T-helper 22 cell (primary cell): ENCODE measurements at places on chromosomes 12 and 14.
A peak's percentile ranks its signal among the peaks of the same experiment; 100 is the strongest.

GRCh38 chr12:113155646-113156045 is 6.1 kb downstream of the CFAP73 start:
- DNase-seq = no peak

DNA sequence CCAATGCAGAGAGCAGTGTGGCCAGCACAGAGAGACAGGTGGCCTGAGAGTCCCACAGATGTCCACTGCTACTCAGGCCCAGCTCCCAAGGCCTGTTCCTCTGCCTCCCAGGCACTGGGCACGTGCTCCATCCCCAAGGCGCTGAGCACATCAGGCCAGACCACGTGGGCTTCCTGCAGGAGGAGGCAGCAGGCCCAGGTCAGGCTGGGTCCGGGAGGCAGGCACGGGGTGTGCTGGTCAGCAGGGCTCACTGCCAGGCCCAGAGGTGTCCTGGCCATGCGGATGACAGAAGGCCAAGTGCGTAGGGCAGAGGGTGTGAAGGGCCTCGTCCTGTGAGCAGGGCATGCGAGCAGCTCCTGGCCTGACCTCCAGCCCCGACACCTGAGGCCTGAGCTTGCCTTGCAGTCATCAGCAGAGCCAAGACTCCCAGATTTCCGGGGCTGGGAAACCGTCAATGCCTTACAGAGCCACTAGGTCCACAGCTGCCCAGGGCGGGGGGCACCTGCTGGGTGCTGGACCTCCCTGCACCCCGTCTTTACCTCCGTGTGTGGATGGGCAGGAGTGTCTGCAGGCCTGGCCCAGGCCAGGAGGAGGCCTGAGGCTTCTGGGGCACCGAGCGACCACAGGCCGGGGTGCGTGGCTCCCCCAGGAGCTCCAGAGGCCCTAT is 14.9 kb downstream of the TRMT61A start:
- DNase-seq = no peak

GRCh38 chr14:56888274-56888673 is 78.0 kb upstream of the OTX2 start:
- no peak for DNase-seq

- DNase-seq = no peak
Observed at GRCh38 chr14:99190696-99191394, 81.2 kb downstream of the BCL11B start.

- no peak for DNase-seq
Observed at GRCh38 chr12:120361506-120362208, 7.3 kb downstream of the MSI1 start.

- no peak for DNase-seq
Observed at GRCh38 chr14:74500417-74501134, 7.0 kb downstream of the ISCA2 start.

- DNase-seq = no peak
Observed at GRCh38 chr12:94062796-94063635, 85.4 kb upstream of the PLXNC1 start.

GRCh38 chr12:32025906-32026305 is 66.7 kb downstream of the RESF1 start:
- no peak for DNase-seq

- no peak for DNase-seq
Observed at GRCh38 chr14:64459405-64460136, 5.7 kb upstream of the AKAP5 start.

GRCh38 chr12:108560321-108560721 is 652 bp downstream of the SART3 start:
- no peak for DNase-seq

- no peak for DNase-seq
Observed at GRCh38 chr12:94495445-94496115, 35.9 kb upstream of the CEP83 start.

- no peak for DNase-seq
Observed at GRCh38 chr12:18684430-18684829, 53.4 kb downstream of the PLCZ1 start.

- DNase-seq = peak; percentile 42
Observed at GRCh38 chr12:46371718-46372543, 642 bp downstream of the SLC38A2 start.

DNA sequence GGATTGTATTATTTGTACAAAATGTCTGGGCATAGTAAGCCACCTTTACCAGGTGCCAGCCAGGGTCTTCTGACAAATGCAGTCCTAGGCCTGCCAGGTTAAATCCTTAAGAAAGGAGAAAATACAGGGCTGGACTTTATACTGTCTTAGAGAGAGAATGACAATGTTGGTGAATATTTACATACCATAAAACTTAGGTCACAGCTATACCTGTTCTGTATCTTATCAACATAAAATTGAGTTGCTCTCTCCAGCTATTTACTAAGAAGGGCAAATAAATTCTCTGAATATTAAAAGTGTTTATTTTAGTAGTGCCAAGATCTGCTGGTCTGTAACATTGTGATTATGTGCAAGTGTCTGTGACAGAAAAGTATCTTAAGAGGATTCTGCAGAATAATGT is 971.1 kb downstream of the AACS start:
- no peak for DNase-seq

DNA sequence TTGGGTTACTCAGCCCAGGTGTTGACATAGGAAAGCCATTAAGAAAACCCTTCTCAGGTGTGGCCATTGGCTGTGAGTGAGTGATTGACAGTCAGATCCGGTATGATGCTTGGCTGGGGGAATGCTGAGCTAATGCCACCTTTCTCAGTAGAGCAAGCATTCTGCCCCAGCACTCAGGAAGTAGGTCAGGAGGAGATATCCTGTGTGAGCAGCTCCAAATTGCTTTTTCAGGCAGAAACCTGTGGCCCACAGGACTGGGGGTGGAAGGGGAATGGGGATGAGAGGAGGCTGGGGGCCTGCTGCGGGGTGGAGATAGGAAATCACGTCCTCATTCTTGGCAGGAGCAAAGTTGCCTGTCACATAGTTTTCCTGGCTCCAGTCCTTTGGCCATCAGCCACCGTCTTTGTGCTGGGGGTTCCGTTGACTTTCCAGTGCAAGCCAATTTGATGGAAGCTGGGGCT is 55.7 kb downstream of the NINJ2 start:
- DNase-seq = no peak

DNA sequence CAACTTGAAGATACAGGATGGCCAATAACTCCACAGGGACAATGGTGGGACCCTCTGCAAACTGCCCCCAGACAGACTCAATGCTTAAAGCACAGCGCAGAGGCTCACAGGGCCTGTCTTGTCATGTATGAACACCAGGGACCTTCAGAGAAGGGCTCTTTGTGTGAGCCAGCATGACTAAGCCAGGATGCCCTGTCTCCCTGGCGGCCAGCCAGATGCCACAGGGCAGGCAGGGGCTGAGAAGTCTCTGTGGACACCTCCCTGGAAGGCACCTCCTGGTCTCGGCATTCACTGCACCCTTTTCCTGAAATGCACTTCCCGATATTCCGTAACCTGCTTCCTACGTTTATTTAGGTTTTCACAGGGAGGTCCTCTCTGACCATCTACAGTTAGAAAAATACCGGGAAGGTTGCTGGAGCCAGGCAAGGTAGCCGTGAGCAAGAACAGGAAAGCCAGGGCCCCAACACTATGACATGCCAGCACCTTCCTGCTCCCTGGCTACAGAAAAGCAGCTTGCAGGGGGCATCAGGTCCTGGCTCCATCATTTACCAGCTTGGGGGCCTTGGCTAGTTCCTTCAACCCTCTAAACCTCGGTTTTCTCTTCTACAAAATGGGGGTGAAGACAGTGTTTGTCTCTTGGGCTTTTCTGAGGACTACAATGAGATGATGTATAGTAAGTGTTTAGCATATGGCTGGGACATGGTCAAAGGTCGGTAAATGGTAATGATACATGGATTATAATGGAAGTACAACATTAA is 65.0 kb downstream of the PITPNM2 start:
- no peak for DNase-seq

DNA sequence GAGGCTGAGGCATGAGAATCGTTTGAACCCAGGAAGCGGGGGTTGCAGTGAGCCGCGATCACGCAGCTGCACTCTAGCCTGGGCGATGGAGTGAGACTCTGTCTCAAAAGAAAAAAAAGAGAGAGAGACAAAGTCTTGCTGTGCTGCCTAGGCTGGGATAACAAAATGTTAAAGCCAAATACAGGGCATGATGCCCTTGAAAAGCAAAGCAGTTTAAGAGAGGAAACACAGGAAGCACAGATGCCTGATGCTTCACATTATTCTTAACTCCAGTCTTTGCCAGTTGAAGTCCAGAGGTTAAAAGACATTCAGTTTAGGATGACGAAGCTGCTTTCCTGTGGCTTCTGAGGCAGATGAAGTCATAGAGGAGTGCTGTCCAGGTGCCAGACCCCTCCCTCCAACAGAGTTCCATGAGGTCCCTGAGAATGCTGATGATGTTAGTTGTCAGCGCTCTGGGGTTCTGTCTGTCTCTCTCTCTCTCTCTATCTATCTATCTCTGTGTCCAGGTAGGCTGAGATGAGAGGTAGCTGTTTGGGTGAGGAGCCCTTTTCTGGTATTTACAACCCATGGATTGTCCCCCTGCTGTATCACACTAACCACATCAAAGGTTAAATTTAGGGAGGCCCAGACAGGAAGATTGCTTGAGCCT is 4.9 kb upstream of the MRPL52 start:
- no peak for DNase-seq

GRCh38 chr12:112904571-112904970 is 2.2 kb upstream of the OAS1 start:
- DNase-seq = no peak

DNA sequence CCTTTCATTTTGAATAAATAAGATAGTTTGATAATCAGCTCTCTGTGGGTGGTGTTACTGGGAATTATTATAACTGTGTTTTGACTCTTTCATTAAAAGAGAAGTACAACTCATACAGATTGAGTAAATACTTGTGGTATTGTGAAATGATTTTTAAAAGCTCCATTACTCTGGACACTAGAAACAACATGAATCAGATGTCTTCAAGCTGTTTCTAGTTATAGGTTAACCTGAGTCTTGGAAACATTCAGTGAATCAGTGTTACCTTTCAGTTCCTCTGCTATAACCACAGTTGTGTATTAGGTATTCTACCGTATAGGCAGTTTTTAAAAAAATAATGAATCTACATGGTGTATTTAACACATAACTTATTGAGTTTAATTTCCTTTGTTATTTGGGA is 128.4 kb upstream of the SSTR1 start:
- DNase-seq = no peak

GRCh38 chr14:30874120-30874998 is at the start of gene COCH:
Gene COCH, plus strand, starts transcription at chr14:30874559. Its CDS starts 380 bp downstream, at chr14:30874939.
- no peak for DNase-seq
